ENCODE measurements at places on chromosomes 3 and 15.
A peak's percentile ranks its signal among the peaks of the same experiment; 100 is the strongest.

DNA sequence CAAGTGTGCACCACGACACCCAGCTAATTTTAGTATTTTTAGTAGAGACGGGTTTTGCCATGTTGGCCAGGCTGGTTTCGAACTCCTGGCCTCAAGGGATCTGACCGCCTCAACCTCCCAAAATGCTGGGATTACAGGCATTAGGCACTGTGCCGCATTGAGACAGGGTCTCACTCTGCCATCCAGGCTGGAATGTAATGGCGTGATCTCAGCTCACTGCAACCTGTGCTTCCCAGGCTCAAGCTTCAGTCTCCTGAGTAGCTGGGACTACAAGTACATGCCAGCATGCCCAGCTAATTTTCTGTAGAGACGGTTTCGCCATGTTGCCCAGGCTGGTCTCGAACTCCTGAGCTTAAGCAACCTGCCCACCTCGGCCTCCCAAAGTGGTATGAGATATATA is 51.6 kb downstream of the ACAD9 start:
- DNase-seq: peak; percentile 24

GRCh38 chr3:125128861-125129501 is 73.2 kb upstream of the HEG1 start:
- no peak for DNase-seq

DNA sequence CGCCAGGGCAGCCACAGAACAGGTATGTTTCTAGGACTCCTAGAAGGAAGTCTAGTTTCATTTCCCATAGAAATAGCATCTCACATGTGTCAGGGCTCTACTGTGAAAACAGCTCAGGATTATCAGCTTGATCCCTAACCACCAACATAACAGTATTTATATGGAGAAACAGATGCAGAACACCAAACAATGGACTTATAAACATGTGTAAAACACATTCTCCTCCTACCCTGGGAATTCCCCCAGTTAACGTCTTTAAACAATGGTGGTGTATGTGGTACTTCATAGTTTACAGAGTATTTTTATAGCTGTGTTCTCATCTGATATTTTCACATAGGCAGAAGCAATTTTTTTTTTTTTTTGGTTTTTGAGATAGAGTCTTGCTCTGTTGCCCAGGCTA is 9.7 kb downstream of the TNFSF10 start:
- DNase-seq: no peak

DNA sequence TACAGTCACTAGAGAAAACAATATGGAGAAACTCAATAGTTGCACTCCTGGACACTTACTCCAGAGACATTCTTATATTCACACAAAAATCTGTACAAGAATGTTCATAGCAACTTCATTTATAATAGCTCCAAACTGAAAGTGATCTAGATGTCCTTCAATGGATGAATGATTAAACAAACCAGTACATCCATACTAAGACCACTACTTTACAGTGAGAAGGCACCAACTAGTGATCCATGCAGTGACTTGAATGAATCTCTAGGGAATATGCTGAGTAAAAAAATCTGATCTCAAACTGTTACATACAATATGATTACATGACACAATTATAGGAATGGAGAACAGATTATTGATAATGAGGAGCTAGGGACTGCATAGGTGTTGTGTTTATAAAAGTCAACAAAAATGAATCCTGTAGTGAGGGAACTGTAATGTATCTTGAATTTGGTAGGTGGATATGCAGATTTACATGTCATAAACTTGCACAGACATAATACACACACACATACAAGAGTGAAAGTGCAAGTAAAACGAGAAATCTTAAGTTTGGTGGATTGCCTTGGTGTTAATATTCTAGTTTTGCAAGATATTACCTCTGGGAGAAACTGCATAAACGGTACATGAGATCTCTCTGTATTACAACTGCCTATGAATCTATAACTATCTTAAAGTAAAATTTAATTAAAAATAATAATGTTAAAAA is 85.7 kb downstream of the SPATA16 start:
- DNase-seq: no peak

GRCh38 chr3:193843474-193844301 is 250.7 kb downstream of the OPA1 start:
- DNase-seq: no peak

- DNase-seq: no peak
Observed at GRCh38 chr3:194852345-194852744, 166.7 kb downstream of the FAM43A start.

GRCh38 chr3:60427109-60427508 is 824.1 kb downstream of the FHIT start:
- no peak for DNase-seq

Measured in activated effector memory CD4-positive, alpha-beta T cell treated with anti-CD3 and anti-CD28 coated beads, Interleukin-2, amount 50 U/mL, for 16 hours (primary cell).